ENCODE measurements at places on chromosomes 5 and 9.

DNA sequence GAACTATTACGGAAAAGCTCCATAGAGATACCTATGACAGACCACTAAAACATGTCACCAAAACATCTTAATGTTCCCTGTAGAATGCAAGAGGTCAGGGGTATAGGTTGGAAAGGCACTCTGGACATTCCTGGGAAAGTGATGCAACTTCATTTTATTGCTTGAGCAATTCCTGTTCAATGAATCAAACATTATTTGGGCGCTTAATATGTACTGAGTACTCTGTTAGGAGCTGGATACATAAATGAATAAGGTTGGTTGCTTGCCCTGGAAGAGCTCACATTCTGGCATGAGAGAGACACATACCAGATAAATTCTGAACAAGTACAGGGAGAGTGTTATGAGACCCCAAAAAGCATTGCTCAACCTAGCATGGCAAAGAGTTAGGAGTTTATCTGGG, 408.9 kb upstream of the DMAC1 start:
- no peak for DNase-seq

DNA sequence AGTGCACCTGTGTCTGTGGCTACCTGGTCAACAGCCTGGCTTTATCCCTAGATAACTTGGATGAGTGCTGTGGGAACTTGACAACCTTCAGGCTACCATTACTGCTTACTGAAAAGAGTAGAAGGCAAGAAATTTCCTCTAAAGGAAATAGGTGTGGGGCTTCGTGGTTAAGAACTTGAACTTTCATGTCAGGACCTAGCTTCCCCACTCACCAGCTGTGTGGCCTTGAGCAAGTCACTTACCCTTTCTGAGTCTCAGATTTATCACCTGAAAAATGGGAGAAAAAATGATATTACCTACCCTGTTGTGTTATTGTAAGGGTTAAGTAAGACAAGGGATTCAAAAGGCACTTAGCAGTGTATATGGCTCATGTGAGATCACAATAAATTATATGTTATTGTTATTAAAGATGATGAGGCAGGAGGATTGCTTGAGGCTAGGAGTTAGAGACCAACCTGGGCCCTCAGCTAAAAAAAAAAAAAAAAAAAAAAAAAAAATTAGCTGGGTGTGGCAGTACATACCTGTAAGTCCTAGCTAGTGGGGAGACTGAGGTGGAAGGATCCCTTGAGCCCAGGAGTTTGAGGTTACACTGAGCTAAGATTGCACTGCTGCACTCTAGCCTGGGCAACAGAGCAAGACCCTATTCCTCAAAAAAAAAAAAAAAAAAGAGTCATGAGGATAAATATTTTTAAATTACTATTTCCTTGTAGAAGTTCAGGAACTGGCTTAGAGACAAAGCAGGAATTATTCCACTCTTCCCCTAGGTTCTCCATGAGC, 97.0 kb upstream of the SPRY4 start:
- no peak for DNase-seq

DNA sequence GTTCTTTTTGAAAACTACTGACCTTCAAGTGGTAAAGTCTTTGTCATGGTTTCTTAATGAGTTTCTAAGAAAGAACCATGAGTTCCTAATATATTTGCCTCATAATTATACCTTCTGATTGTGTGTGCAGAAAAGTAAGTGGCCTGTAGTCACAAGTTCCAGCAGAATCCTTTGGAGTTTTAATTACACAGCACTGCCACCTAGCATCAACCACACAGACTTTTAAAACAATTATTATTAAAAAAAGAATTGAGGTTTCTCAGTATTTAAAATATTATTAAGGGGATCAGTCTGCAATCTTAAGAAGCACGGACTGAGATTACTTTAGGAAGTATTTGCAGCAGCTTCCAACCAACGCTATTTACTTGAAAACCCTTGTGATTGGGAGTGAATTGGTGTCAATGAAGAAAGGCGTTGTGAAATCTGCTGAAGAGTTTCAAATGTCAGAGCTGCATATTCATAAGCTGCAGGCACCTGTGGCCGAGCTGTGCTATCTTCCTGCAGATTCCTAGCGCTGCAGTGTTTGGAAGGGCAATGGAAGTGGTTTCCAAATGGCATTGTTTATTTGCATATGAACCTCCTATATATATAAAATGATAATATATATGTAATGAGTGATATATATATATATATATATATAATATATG, 1074.2 kb upstream of the WWC1 start:
- DNase-seq, result no peak

DNA sequence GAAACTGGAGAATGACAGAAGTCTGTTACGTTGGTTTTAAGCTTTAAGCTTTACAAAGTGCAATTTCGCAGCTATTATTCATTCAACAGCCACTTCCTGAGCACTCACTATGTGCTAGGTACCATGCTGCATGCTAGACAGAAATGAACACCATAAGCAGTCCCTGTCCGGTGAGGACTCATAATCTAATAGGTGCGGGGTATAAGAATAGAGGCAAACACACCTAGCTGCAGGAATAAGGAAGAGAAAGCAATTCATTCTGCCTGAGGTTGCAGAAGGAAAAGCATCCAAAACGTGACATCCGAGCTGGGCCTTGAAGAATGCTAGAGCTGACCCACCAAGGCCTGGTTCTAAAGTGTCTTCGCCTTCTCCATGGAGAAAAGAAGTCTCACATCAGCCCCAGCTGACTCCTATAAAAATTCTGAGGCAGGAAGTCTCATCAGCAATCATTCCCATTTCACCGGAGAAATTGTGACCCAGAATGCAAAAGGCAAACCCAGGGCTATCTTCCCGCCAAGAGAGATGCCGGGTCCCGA, 542 bp downstream of the FKBP15 start:
- DNase-seq, result no peak

DNA sequence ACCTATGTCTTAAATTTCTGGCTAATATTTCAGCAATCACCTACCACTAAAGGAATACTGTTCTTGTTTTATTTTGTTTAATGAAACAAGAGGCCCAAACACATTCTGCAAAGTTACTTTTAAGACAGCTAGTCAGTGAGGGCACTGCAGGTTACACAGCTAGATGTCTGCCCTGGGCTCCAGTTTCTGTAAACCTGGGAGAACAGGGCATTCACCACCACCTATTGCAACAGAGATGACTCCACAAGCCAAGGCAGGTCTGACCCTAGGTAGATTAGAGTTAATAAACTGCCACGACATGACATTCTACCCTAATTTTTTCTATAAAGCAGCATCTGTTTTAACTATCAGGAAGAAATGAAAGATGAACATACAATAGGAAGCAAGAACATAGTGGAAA, 90.8 kb downstream of the SLF1 start:
- no peak for DNase-seq

DNA sequence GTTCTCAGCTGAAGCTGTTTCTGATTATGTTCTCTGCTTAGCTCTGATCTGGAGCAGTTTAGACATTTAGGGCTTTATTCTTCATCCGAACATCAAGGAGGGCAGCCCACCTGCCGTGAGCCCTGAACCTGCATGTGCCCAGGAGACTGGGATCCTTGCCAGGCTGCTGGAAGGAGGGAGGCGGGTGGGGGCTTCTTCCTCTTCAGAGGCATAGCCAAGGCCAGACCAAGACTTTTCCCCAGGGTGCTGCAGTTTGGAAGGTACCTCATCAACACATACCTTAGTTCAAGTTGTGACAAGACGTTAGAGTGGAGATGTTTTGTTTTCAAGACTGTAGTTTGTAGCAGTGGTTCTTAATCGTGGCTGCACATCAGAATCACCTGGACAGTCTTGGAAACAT, 64.9 kb downstream of the RALGPS1 start:
- DNase-seq, result no peak

- DNase-seq, result no peak
These were observed 526.0 kb upstream of the TRPC7 start for GRCh38 chr5:136891175-136891972.

- no peak for DNase-seq
These were observed 357.0 kb downstream of the GADD45G start for GRCh38 chr9:89961616-89962341.

DNA sequence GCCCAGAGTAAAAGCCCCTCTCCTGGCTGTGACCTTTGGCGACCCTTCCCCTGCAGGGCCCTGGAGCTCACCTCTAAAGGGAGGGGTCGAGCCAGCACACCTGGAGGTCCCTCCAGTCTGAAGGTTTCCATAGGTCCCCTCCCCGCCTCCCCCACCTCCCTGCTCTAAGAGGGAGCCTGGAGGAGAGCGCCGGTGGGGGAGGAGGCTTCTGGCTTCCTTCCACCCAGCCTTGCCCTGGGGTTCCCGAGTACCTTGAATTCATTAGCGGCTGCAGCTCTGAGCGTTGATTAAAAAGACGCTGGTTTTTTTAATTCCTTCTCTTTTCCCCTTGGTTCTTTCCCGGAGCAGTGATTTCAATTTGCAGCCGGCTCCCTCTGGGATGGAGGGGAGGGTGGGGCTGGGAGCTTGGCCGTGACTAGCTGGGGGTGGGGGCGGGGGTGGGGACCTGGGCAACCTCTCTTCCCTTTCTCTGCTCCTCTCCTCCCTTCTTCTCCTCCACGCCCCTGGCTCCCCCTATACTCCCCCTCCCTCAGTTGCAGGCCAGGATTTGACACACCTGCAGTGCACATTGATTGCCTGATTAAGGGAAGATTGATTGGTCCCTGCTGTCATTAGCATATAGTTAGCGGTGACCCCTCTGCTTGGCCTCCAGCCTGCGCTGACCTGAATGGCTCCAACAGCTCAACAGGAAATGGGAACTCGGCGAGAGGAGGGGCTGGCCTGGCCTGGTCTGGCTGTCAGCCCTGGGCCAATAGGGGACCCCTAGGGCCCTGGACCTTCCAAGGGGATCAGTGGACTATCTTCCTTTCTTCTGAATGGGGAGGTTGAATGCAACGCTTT, 67.5 kb upstream of the RAPGEF1 start:
- no peak for DNase-seq

DNA sequence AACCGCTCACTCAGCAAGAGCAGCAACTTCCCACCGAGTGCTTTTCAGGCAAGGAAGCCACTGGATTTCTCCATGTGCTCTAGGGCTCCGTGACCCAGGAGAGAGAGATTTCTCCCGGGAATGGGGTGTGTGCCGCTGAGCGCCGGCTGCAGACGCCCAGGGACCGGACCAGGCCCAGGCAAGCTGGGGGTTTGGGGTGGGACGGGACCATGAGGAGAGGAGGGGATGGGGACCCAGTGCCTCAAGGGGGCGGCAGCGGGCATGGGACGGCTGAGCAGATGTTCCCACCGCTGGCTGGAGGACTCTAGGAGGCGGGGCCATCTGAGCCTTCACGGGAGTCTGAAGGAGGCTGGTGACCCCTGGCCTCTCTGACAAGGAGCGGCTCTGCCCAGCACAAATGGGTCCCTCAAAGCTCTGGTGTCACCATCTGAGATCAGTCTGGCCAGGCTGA, 8.5 kb downstream of the LCN9 start:
- no peak for DNase-seq

DNA sequence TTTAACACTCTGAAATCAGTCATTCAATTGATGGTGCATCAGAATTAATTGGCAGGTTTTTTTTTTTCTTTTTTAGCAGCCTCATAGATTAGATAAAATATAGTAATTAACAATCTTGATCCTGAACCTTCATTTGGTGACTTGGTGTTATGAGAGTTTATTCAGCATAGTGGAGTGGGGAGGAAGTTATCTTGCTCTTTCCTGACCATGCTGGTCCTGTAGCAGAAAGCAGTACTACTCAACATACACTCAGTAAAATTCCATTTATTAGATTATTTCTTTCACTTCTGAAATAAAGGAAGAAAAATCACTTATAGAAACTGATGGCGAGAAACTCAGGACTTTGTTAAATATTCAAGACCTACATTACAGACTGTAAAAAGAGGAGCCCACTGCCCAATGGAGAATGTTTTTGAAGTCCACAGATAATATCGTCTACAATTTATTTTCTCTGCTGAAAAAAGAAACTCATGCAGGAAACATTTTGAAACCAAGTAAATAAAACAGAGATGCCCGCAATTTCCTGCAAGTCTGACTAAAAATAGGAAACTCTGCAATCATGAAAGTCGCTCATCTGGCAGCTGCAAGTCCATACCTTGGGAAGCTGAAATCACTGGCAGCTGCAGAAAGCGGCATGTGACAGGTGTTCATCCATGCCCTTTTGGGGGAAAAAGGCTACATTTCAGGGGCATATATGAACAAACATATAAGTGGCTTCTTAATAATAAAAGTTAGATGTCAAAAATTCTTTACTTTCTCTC, 233.2 kb upstream of the RFX3 start:
- no peak for DNase-seq

DNA sequence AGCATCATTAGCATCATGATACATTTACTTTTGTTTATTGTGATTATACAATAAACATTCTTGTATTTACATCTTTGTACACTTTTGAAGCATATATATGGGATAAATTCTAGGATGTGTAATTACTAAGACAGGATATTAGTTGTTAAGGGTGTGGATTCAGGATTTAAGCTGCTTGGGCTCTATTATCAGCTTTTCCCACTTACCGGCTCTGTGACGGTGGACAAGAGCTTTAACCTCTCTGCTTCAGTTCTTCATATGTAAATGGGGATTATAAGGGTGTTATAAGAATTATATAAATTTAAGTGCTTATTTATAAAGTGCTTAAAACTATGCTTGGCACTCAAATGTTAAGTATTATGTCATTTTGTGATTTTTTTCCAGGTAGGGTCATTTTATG, 131.1 kb downstream of the FER start:
- no peak for DNase-seq

DNA sequence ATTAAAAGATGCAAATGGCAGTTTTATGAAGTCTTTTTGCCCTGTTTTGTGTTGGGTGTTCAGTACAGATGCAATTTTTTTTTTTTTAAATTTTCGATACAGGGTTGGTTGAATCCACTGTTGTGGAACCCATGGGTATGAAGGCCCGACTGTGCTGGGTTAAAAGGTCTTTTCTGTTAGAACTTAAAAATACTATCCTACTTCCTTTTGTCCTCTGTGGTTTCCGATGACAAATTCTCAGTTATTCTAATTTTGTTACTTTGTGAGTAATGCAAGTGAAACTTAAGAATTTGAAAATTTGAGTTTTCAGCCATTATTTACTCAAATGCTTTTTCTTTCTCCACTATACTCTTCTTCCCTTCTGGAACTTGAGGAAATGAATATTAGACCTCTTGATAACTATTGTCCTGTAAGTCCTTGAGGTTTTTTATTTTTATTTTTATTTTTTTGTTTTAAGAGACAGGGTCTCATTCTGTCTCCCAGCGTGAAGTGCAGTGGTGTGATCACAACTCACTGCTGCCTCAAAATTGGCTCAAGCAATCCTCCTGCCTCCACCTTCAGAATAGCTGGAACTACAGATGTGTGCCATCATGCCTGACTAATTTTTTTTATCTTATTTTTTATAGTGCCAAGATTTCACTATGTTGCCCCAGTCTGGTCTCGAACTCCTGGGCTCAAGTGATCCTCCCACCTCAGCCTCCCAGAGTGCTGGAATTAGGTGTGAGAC, 67.5 kb downstream of the ZCCHC7 start:
- no peak for DNase-seq

- DNase-seq, result no peak
These were observed 13.5 kb upstream of the DRD1 start for GRCh38 chr5:175457466-175457865.

- no peak for DNase-seq
These were observed 41.9 kb upstream of the ACTBL2 start for GRCh38 chr5:57524348-57525060.

GRCh38 chr9:79976257-79977073, 404.7 kb downstream of the TLE4 start:
- DNase-seq, result no peak
